ENCODE measurements at places on chromosomes 12 and 14. TPM values are rescaled to one million over a fixed set of nuclear protein-coding genes. Genes with fewer than 3 reads are reported as not detected.

The TSPAN9 gene
- 0.32 TPM for polyA plus RNA-seq

The CPSF6 gene
- 71.4 TPM for polyA plus RNA-seq

The ADCY4 gene
- 0.29 TPM for polyA plus RNA-seq

The FERMT2 gene
- not detected for polyA plus RNA-seq

The BICD1 gene
- polyA plus RNA-seq = 20.6 TPM

DNA sequence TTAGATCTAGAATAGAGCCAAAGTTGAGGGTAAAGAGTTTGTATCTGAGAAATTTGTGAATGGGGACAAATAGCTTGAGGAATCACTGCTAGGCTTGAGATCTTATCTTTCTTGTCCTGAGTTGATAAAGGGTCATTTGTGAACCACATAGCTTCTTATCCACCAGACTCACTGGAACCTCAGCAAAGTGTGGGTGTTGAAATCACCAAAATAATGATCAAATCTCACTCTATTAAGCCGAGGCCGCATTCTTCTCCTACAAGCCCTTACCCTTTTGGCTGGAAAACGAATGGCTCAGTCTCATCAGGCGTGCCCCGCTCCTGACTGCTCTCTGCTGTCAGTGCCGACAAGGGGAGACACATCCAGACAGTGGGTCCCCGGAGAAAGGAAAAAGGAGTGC lies 240.6 kb downstream of the EGLN3 start:
- H3K36me3 ChIP-seq = no peaks in the 10 kb centered on the region
- H3K27ac ChIP-seq = no peak overlapping the region
- H3K4me3 ChIP-seq = no peak overlapping the region
- no peaks in the 10 kb centered on the region for H3K27me3 ChIP-seq
- H3K4me1 ChIP-seq = no peaks in the 10 kb centered on the region

GRCh38 chr12:92608151-92609091 lies 94.4 kb upstream of the PLEKHG7 start:
- H3K27me3 ChIP-seq = no peaks in the 10 kb centered on the region
- peak overlapping the region; percentile 73 for H3K27ac ChIP-seq
- H3K36me3 ChIP-seq = no peaks in the 10 kb centered on the region
- H3K4me3 ChIP-seq = no peak overlapping the region
- peaks cover 7% of the 10 kb centered on the region for H3K4me1 ChIP-seq

DNA sequence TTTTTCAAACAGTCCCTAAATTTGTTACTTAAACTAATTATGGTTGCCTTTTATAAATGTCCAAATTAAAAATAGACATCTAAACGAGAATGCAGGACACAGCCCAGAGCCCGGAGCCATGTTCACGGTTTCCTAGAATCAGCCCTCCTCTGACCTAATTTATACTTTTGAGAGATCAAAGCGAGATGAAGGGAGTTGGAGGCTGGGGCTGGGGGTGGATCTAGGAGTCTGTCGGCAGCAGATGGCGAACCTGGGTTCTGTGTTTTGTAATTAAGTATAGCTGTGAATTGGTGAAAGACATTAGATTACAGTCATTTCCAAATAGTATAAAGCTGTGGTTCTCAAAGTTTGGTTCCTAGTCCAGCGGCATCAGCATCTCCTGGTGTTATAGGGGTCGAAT lies 210.1 kb downstream of the SLC41A2 start:
- no peaks in the 10 kb centered on the region for H3K36me3 ChIP-seq
- no peaks in the 10 kb centered on the region for H3K27me3 ChIP-seq
- H3K27ac ChIP-seq = peak overlapping the region; percentile 81
- H3K4me1 ChIP-seq = peaks cover 92% of the 10 kb centered on the region
- DNase-seq = no peak

GRCh38 chr14:44505588-44505987 lies 1.5 kb downstream of the FSCB start:
- H3K27ac ChIP-seq = no peak overlapping the region
- no peaks in the 10 kb centered on the region for H3K36me3 ChIP-seq
- no peak overlapping the region for H3K4me3 ChIP-seq
- no peaks in the 10 kb centered on the region for H3K27me3 ChIP-seq
- DNase-seq = no peak
- H3K4me1 ChIP-seq = no peaks in the 10 kb centered on the region

DNA sequence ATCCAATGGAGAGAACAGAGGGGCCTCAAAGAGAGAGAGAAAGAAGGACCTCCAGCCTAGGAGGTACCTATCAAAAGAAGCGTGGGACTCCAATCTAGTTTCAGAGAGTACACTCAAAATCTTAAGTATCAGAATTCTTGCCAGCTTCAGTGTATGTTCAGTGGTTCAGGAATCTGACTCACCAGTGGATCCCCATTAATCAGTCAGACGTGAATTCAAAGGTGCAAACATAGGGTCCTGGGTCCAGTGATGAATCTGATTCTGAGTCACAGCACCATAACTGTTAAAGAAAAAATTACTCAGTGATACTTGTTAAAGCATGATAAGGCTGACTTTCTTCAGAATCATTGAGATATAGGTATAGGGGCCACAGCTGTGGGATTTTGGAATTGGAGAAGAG lies 33.2 kb downstream of the ETNK1 start:
- H3K4me3 ChIP-seq = no peak overlapping the region
- H3K27me3 ChIP-seq = no peaks in the 10 kb centered on the region
- H3K4me1 ChIP-seq = peaks cover 11% of the 10 kb centered on the region

DNA sequence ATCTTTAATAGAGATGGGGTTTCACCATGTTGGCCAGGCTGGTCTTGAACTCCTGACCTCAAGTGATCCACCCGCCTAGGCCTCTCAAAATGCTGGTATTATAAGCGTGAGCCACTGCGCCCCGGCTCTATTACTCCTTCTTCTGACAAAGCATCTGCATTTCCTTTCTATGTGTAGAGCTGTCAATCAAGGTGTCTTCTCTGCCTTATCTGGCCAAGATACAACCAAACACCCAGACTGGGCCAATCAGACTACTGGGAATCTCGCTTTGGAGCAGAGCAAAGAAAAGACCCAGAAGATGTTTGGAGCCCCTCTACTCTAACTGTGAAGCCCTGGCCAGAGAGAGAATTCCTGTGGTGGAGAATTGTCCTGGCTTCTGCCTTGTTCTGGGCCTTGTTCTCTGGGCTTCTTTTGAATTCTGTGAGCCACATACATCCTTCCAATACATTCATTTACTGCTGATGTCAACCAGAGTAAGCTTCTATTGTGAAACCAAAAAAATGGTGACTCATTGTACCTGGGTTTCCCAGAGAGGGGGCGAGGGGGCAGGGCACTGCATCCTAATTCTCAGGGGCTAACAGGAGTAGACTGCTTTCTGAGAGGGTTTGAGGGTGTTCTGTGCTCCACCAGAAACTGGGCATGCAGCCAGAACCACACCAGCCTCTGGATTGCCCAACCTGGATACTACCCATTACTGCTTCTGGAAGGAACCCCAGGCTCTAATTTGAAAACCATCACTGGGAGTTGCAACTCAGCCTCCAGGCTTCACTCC lies 18.8 kb upstream of the FLVCR2 start:
- H3K4me3 ChIP-seq = no peak overlapping the region
- peaks cover 5% of the 10 kb centered on the region for H3K4me1 ChIP-seq
- no peak overlapping the region for H3K27ac ChIP-seq
- no peak for DNase-seq
- peaks cover 18% of the 10 kb centered on the region for H3K27me3 ChIP-seq

- no peak for DNase-seq
- no peak overlapping the region for H3K4me3 ChIP-seq
- H3K36me3 ChIP-seq = no peaks in the 10 kb centered on the region
- H3K27me3 ChIP-seq = no peaks in the 10 kb centered on the region
- H3K27ac ChIP-seq = no peak overlapping the region
Observed at GRCh38 chr14:93019367-93019843, 96.3 kb downstream of the ITPK1 start.

- no peak for DNase-seq
- H3K4me1 ChIP-seq = peaks cover 36% of the 10 kb centered on the region
- H3K4me3 ChIP-seq = peak overlapping the region; percentile 93
- peaks cover 3% of the 10 kb centered on the region for H3K27me3 ChIP-seq
- H3K36me3 ChIP-seq = peaks cover 5% of the 10 kb centered on the region
- H3K27ac ChIP-seq = peak overlapping the region; percentile 72
Observed at GRCh38 chr12:68332728-68333630, 817 bp upstream of the MDM1 start.

DNA sequence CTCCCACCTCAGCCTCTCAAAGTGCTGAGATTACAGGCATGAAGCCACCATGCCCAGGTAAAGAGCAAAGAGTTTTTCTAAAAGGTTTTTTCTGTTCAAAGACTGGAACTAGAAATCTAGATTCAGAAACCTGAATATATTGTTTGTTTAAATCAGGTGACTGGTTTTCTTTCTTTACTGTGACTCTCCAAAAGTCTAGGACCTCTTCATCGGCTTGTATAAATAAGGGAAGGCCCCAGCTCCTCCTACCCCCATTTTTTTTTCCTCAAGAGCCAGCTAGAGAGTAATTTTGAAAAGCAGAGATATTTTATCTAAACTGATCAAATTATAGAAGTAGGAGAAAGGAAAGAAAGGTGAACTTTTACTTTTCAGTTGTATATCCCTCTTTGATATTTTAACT lies 48.0 kb downstream of the TMEM116 start:
- H3K4me1 ChIP-seq = no peaks in the 10 kb centered on the region
- H3K4me3 ChIP-seq = no peak overlapping the region
- peak overlapping the region; percentile 20 for H3K27ac ChIP-seq
- no peaks in the 10 kb centered on the region for H3K27me3 ChIP-seq
- DNase-seq = no peak

DNA sequence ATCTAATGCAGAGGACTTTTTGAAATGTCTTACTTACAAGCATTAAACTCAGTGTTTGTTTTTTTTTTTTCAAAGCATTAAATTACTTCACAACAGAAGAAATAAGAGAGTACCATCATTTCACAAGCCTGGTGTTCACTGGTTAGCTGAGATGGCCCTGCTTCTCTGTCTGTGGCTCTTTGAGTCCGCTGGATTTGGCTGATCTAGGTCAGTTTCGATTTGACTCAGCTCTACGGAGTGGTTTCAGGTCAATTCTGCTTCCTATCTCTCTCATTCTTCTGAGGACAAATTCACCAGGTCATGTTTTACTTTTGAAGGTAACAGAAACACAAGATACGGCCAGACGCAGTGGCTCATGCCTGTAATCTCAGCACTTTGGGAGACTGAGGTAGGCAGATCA lies 1066.1 kb downstream of the FLRT2 start:
- no peaks in the 10 kb centered on the region for H3K27me3 ChIP-seq
- H3K36me3 ChIP-seq = no peaks in the 10 kb centered on the region
- no peak overlapping the region for H3K27ac ChIP-seq
- no peaks in the 10 kb centered on the region for H3K4me1 ChIP-seq
- H3K4me3 ChIP-seq = no peak overlapping the region
- DNase-seq = no peak

DNA sequence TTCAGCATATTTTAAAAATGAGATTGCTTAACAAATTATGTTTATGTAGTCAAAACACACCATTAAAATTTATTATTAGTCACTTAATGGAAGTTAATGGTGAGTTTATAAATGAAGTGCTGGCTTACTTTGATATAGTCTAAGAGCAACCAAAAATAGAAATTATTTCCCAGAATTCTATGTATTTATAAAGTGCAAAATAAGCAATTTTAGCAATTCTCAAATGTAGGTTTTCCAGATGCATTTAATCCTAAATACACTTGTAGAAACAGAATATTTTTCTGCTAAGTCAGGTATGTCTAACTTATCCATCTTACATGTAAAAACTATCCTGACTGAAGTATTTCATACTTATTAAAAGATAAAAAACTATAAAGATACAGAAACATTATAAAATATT lies 11.2 kb downstream of the LMO3 start:
- no peak overlapping the region for H3K4me3 ChIP-seq
- no peaks in the 10 kb centered on the region for H3K36me3 ChIP-seq
- H3K4me1 ChIP-seq = no peaks in the 10 kb centered on the region
- no peak for DNase-seq

Measured in naive B cell (primary cell).